PC-9 (cell line): ENCODE measurements at places on chromosomes 7 and 10.

GRCh38 chr10:6565588-6565987 lies 14.5 kb downstream of the PRKCQ start:
- no peak for DNase-seq

GRCh38 chr7:128053023-128053422 lies 21.8 kb upstream of the LRRC4 start:
- no peak for DNase-seq

GRCh38 chr7:42550706-42551470 lies 313.9 kb upstream of the GLI3 start:
- no peak for DNase-seq

DNA sequence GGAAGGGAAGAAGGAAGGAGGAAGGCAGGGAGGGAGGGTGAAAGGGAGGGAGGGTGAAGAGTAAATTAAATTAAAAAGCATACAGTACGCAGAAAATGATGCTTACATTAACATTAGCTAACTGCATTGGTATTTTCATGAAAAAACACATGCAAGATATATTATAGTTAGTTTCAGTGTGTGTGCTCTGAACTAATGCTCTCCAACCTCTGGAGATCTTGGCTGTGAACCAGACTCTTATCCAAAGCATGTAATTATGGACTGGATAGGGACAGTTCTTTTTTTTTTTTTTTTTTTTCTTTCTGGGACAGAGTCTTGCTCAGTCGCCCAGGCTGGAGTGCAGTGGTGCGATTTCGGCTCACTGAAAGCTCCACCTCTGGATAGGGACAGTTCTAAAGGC lies 357.0 kb downstream of the FRMD4A start:
- no peak for DNase-seq

- peak; percentile 48 for DNase-seq
These were observed 4.4 kb downstream of the UBE2H start for GRCh38 chr7:129948338-129948737.

DNA sequence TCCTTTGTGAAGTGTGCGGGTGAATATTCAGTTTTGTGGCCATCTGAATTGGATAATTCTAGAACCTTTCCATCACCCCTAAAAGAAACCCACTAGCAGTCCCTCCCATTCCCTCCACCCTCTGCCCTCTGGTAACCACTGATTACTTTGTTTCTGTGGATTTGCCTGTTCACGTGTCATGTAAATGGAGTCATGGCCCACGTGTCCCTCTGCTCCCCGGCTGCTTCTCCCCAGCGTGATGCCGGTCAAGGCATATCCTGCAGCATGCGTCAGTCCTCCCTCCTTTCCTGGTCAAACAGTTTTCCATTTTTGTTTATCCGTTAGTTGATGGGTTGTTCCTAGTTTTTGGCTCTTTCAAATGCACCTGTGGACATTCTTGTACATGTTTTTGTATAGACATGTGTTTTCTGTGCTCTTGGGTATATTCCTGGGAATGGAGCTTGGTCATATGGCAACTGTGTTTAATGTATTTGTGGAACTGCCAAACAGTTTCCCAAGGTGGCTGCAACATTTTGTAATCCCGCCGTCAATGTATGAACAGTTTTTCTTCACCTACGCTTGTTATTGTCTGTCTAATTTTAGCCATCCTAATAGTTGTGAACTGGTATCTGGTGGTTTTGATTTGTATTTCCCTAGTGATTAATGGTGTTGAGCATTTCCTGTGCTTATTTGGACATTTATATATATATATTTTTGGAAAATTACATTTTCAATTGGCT lies 22.4 kb downstream of the PPP2R2D start:
- DNase-seq, result no peak

GRCh38 chr10:17358461-17358860 lies 95.9 kb downstream of the ST8SIA6 start:
- DNase-seq, result no peak
